ENCODE measurements at places on chromosomes 7 and 10. TPM values are rescaled to one million over a fixed set of nuclear protein-coding genes. Genes with fewer than 3 reads are reported as not detected.

The MBL2 gene
- 1.2 TPM for total RNA-seq

GRCh38 chr10:10165415-10165814, 852.3 kb upstream of the CELF2 start:
- DNase-seq = no peak

DNA sequence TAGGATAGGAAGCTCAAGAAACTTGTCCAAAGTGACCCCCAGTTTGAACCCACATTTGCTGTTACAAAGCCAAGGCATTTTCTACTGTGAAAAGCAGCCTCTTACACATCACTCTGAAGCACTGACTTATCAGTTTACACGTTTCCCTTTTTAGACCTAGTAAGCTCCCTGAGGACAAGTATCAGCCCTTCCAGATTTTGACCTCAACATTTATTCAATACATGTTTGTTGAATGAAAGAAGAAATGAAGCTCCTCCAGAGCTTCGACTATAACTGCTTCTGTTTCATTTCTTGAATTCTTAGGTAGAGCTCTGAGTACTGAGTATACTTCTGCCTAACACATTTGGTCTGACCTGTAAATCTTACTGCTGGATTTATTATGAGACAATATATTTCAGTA, 2.7 kb downstream of the WASL start:
- DNase-seq = no peak

GRCh38 chr7:121043314-121044234, 55.1 kb downstream of the CPED1 start:
- no peak for DNase-seq

DNA sequence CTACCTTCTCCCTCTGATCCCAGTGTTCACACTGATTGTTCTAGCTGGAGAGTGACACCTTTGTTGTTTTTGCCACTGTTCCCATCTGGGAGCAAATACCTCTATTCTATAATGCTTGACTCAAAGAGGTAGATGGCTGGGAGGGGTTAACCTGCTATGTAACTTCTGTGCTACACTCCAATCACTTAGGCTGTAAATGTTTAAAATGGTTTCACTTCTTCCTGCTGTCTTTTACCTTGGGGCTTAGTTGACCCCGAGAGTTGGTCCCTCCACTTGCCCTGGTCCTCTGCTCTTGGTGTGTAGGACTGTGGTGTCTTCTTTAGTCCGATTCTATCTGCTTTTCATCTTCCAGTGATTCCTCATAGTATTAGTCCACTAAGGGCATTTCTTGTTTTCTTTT, 22.3 kb downstream of the KLHDC10 start:
- DNase-seq = no peak

GRCh38 chr10:26780793-26781601, 79.8 kb downstream of the ABI1 start:
- peak; percentile 39 for DNase-seq

All from umbilical cord (tissue), 2 donors.